ENCODE measurements at places on chromosomes 16 and 17.

DNA sequence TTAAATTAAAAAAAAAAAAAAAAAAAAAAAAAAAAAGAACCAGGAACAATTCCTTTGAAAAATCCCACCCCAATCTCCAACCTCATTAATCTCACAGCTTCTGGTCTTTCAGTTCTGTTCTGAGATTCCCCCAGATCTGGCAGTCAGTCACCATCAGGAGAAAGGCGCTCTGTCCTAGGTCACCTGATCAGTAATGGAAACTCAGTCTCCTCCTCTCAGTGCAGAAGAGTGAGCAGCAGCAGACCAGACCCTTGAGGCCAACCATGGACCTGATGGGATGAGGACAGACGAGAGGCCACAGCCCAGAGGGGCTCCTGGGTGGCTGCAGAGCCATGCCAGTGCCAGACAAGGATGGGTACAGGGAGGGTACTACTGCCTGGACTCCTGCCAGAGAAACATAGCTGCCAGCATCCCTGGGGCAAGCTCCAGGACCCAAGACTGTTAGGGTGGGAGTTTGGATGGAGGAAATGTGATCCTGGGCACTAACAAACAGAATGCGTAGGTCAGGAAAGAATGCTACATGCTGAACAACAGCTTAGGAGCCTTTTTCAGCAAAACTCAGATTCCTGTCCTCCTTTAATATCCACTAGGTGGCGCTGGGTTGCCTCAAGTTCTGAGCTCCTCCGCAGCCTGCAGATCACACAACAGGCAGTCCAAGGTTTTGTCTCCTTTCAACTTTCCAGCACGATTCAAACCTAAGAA is 28.7 kb downstream of the MPG start:
- DNase-seq = peak; percentile 72

DNA sequence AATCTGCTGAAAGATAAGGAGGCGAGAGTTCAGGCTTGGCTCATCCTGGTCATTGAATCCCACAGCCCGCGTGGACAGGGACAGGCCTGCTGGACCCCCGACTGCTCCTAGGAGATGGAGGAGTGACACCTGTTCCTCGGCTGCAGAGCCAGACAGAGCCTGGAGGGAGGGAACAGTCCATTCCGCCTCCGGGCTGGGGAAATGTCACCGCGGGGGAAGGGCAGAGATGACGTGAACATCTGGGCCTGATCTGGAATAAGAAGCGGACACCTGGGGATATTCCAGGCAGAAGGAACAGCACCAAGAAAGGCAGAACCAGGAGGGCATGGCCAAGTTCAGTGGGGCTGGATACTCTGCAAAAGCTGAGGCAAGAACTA is 1.5 kb downstream of the ZNF747 start:
- no peak for DNase-seq

GRCh38 chr17:45789874-45790273 is 5.8 kb downstream of the CRHR1 start:
- no peak for DNase-seq

DNA sequence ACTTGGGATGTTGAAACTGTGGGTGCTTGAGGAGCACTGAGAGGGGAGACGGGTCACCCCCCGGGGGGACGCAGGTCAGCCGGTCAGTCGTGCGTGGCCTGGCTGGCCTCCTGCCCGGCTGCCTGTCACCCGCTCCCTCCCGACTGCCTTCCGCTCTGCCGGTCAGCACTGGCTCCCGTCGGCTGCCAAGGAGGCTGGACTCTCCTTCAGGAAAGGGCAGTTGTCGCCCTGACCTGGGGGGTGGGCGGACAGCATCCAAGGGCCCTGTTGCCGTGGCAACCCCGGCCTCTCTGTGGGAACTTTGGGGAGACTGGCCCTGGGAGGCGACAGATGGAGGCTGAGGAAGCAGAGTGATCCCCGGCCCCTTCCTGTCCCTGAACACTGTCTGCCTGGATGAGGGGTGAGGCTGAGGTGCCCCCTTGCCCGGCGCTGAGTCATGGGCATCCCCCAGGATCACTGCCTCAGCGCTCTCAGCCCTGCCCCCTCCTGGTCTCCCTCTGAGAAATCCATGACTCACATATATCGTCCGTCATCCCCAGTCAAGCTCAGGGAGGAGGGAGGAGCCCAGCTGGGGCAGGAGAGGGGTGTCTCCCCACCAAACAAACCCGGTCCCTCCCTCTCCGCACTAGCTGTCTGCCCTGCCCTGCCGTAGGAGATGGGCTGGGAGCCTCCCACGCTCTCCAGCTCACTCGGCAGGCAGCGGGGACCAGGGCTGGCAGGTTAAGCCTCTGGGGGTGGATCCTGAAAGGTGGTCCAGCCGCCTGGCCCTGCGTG is at the start of gene ADGRG1:
ADGRG1 (plus strand) TSS at position 623 of the 774 bp plus-strand sequence. CDS start 21,658 bp downstream, outside the sequence.
- peak; percentile 96 for DNase-seq

DNA sequence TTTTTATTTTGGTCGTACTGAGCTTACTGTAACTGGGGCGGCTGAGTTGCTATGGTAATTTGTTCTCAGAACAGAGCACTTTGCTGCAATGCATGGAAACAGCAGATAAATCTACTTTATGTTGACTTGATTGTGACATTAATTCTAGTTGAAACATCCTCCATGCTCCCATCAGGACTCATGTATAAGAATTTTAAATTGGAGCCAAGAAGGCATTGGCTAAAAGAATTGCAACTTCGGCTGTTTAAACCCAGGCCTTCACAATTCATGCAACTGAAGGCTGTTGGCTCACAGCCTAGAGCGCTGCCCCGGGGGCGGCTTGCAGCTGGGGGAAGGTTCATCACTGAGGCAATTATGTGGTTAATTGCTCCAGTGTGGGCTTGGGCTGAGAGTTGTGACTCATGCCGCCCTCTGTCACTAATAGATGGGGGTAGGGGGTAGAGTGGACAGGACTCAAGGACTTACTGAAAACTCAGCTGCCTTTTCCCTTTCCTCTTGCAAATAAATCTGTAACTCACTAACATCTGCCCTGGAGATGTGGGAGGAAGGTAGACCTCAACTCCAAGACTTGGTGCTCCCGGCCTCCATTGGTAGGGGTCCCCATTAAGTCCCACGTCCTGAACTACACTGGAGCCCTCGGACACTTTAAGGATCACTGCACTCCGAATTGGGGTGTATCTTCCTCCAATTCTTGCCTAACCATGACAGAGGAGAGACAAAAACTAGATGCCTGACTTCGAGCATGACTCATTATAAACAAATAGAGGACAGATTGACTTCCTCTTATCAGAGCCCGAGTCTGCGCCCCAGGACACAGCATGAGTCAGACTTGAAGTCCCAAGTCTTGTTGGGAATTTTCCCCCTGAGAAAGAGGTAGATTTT is 37.5 kb downstream of the ERCC4 start:
- DNase-seq = peak; percentile 97

DNA sequence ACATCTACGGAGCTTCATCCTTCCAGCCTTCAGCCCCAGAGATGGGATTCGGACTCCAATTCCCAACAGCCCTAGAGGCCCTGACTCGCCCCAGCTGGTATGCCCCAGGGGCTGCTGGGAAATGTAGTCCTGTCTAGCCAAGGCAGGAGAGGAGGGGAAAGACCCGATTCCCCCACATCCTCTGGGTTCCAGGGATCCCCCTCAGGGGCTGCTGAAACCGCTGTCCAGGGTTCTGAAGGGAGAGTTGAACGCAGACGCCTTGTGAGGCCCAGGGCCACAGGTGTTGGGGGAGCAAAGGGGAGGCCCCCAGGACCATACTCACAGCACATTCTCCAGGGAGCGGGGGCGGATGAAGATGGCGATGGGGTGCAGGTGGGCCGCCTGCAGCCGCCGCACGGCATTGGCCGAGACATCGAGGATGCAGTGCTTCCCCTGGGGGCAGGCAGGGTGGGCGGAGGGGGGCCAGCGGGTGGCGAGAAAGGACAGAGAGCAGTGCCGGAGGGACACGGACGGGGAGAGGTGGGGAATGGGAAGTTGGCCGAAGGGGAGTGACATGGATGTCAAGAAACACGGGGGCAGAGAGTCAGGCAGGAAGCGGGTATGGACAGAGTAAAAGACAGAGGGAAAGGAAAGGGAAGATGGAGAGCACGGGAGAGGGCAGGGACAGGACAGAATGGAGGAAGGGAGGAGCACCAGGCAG is 12.6 kb upstream of the ASGR1 start:
- DNase-seq = peak; percentile 43

- DNase-seq = no peak
Observed at GRCh38 chr17:49197346-49197998, 12.9 kb downstream of the GNGT2 start.

GRCh38 chr16:58855291-58855863 is 121.3 kb upstream of the GOT2 start:
- DNase-seq = no peak

GRCh38 chr17:77427391-77427991 is 286.7 kb downstream of the SEC14L1 start:
- peak; percentile 82 for DNase-seq

DNA sequence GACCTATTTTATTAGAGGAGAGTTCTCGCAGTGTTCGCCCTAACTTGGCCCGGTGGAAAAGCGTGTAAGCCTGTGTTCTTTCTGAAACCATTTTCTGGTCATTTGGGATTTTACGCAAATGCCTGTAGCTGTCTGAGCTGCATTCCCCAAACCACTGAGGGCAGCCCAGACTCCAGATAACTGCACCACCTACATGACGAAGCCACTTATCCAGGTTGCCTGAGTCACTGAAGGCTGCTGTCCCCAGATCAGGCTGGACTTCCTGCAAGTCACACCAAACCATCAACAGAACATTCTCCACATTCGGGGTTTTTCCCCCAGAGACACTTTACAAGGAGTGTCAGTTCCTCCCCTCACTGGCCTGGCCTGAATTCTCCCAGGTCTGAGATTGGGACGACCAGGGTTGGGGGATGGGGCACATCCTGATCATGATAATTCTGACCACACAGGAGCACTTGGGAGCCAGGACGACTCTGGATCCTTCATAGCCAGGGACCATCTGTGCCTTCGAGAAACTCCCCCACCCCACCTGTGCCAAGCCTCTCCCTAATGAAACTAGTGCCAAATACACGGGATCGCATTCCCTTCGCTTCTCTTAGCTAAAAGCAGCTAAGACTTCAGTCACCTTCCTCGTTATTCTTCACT is 2.3 kb downstream of the RPRML start:
- no peak for DNase-seq

GRCh38 chr17:15414532-15415306 is 52.7 kb downstream of the CDRT4 start:
- DNase-seq = no peak
